LNCaP clone FGC (cell line): ENCODE measurements at places on chromosomes 2 and 18.

- DNase-seq: no peak
Measured at GRCh38 chr18:58806826-58807714, 57.6 kb upstream of the ZNF532 start.

- no peak for DNase-seq
Measured at GRCh38 chr2:120864981-120865380, 129.3 kb downstream of the GLI2 start.

- DNase-seq: no peak
Measured at GRCh38 chr2:39902103-39902502, 123.0 kb upstream of the THUMPD2 start.

DNA sequence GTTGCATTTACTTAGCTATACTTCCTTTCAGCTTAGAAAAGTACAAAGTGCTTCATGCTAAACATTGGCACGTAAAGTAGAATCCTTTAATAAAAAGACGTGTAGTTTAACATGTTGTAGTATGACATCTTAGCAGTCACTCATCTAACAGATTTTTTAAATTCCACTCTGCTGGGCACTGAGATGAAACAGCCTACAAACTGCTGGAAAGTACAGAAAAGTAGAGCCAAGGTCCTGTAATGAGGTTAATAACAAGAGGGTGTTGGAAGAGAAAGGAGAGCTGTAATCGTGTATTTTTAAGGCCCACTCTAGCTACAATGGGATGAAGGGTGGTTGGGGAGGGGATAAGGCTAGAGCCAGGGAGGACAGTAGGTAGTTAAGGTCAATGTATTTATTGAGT, 10.7 kb downstream of the CD8A start:
- DNase-seq: no peak

DNA sequence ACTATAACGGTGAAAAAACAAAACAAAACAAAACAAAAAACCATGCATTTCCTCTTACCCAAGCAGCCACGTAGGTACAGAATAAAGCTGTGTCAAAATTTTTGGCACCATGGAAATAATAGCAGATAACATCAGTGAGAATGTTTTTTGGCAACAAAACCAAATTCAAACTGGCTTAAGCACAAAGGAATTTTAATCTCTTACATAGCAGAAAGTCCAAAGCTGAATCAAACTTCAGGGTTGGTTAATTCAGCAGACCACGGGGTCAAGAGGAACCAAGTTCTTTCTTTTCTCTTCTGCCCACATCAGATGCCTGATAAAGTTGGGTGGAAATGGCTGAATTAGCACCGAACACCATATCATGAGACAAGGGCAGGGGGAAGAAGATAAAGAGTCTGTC, 129.5 kb downstream of the PAX3 start:
- no peak for DNase-seq

DNA sequence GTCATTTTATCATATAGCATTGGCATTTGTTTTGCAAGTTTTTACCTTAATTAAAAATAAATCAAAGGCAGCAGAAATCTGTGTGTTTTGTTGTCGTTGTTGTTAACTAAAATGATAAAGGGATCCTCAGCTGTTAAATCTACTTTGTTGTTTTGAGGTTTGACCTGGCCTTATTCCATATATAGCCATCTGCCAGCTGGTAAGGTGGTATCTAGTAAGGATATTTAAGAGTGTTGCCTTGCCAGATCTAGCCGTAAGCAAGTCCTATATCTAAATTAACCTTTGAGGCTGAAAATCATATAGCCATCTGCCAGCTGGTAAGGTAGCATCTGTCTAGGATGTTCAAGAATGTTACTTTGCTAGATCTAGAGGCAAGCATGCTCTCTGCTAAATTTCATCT, 56.6 kb downstream of the BMPR2 start:
- no peak for DNase-seq

DNA sequence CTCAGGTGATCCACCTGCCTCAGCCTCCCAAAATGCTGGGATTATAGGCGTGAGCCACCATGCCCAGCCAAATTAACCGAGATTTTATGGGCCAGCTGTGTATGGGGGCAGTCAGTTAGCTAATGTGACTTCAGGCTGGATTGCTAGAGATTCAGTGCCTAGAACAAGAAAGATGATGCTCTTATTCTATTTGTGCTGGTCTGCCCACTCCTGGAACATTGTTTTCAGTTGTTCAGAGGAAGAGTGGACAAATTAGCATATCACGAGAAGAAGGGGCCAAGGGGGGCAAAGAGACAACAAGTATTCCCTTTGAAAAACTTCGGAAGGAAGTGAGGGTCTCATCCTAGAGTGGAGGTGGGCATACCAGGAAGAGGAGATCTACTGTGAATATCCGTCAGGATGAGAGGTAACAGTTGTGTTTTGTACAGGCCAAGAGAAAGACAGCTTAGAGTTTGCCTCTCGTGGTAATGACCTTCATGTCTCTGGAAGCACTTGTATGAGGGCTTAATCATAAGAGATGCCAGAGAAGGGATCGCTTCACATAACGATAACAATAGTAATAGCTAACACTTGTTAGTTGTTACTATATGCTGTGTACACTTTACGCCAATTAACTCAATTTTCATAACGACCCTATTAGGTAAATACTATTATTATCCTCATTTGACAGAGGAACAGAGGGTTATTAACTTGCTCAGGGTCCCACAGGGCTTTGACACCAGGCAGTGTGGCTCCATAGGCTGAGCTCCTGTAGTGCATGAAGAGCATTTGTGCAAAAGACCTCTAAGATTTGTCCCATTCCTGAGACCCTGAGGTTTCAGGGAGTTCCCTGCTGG, 138.3 kb downstream of the DDX1 start:
- DNase-seq: no peak

- no peak for DNase-seq
Measured at GRCh38 chr18:58997811-58998337, 133.2 kb downstream of the ZNF532 start.
